ENCODE measurements at places on chromosomes 13 and 19.

GRCh38 chr13:20099319-20099718 lies 61.5 kb downstream of the GJA3 start:
- DNase-seq: no peak

GRCh38 chr19:19460761-19461265 lies 54.5 kb downstream of the TSSK6 start:
- peak; percentile 83 for DNase-seq

DNA sequence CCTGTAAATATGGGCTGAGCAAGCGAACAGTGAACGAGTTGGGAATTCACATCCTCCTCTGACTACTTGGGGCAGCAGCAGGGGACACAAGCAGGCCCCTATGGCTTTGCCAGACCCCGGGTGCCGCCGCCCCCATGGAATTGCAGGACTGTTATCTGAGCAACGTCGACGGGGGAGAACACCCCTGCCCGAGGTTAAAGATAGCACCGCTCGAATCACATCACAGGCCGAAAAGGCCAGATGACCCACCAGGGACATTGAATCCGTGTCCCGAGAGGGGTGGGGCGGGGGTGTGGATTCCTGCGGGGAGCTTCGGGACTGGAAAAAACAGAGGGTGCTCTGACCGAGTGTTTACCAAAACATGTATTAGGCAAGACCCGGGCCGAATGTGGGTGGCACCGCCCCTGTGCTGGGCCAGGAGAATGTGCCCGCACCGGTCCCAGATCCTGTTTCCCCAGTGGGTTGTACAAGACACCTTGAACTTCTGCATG lies 9.1 kb downstream of the FEM1A start:
- DNase-seq: no peak

DNA sequence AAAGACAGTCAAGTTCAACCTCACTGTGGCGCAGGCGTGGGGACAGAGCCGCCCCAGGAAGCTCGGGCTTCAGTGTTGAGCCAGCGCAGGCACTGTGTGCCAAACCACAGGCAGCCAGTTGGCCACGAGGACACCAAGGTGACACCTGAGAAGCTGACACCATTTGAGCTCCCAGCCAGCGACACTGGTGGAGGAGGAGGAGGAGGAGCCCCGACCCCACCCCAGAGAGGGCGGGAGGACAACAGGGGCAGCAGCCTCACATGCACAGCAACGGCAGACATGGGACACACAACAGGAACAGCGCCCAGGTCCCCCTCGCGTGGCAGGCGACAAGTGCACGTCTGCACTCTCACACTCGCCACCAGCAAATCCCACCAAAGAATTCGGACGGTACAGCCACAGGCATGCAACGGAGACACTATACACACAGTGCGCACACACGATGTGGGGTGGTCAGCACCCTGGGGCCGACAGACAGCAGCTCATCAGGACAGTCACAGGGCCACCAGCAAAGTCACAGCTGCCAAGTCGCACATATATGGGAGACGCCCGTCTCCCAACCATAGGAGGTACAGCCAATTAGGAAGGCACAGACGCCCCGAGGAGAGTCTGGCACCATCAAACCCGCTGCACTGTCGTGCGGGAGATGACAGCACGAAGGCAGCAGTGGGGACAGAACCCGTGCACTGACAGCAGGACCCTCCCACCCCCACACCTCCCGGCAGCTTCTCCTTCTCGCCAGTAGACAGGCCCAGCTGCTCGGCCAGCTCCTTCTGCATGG lies 3.4 kb downstream of the EIF3G start:
- DNase-seq: peak; percentile 28

DNA sequence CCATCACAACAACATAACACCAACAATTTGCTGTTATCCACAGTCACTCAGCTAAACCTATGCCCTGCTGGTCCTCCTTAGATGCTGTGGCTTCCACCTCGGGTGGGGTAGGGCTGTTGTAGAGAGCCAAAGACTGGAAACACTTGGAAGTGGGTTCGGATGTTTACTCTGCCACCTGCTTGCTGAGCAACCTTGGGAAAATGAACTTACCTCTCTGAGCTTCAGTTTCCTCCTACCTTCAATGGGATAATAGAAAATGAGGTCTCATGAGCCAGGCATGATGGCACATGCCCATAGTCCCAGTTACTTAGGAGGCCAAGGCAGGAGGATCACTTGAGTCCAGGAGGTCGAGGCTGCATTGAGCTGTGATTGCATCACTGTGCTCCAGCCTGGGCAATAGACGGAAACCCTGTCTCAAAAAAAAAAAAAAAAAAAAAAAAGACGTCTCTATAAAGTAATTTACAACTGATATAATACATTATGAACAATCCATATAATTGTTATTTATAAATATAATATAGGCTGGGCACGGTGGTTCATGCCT lies 3.3 kb upstream of the SYCN start:
- DNase-seq: no peak

- DNase-seq: no peak
Observed at GRCh38 chr13:49925881-49926418, 10.2 kb downstream of the SPRYD7 start.

- DNase-seq: no peak
Observed at GRCh38 chr13:65460136-65460535, 1770.0 kb downstream of the PCDH9 start.

- no peak for DNase-seq
Observed at GRCh38 chr13:87680298-87680697, 9.1 kb downstream of the SLITRK5 start.

- DNase-seq: no peak
Observed at GRCh38 chr13:55091172-55091571, 2049.5 kb upstream of the PRR20A start.

GRCh38 chr13:43787518-43787891 lies 733 bp upstream of the ENOX1 start:
- no peak for DNase-seq

DNA sequence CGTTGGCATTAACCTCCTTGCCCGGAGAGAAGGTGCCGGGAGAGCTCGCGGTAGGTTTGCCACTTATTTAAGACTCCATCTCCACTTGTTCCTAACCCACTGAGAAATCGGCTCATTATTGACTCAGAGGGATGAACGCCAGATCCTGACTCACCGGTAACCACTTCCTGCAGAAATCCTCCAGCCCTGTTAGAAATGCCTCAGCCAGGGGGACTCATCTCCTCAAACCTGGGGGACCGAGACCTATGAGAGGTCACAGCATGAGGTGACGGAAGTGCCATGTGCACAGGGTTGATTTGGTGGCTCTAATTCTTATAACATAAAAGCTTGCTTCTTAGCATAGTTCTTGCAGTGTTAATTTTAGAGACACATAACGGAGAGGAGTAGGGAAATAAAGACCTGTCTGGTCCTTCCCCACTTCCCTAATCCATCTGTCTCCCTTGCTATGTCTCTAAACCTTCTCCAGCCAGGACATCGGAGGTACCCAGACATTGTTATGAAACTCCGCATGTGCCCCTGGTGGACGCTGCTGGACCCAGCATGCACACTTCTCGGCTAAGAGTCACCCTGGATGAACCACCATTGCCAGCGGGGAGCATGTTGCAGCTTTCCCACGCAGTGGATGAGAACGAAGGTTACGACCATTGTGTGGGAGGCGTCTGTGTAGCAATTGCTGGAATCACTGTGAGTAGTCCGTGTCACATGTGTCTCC lies 158.9 kb downstream of the EFNB2 start:
- peak; percentile 26 for DNase-seq

DNA sequence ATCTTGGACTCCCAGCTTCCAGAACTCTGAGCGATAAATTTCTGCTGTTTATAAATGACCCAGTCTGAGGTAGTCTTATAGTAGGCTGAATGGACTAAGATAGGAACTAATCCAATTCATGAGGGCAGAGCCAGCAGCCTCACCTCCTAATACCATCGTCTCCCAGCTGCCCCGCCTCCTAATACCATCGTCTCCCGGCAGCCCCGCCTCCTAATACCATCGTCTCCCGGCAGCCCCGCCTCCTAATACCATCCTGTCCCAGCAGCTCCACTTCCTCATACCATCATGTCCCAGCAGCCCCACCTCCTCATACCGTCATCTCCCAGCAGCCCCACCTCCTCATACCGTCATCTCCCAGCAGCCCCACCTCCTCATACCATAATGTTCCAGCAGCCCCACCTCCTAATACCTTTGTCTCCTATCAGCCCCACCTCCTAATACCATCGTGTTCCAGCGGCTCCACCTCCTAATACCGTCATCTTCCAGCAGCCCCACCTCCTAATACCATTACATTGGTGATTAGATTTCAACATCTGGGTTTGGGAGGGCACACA lies 2.4 kb upstream of the ARGLU1 start:
- peak; percentile 71 for DNase-seq

DNA sequence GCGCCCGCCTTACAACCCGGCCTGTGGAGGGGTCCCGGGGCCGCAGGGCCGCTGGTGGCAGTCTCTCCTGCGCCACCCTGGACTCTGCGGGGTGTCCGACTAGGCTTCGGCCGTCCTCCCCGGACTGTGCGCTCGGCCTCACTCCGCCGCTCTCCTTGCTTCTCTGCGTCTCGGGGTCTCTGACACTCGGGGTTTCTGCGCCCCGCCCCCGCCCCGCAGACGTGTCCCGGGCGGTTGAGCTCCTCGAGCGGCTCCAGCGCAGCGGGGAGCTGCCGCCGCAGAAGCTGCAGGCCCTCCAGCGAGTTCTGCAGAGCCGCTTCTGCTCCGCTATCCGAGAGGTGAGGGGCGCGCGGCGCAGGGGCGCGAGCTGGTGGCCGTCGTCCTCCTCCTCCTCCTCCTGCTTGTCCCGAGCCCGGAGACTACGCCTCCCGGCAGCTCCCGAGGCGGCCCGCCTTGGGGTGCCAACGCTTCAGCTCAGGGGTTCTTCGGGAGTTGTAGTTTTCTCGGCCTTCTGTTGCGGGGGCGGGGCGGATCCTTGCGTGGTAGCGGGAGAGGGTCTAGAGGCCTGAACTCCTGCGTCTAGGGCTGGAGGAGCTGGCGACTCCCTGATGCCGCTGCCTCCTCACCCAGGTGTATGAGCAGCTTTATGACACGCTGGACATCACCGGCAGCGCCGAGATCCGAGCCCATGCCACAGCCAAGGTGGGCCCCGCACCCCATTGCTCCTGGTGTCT lies 627 bp downstream of the LIN7B start:
- peak; percentile 72 for DNase-seq

- DNase-seq: no peak
Observed at GRCh38 chr13:107421028-107421427, 794.3 kb downstream of the LIG4 start.

GRCh38 chr19:5445071-5445470 lies 10.1 kb upstream of the ZNRF4 start:
- DNase-seq: no peak

DNA sequence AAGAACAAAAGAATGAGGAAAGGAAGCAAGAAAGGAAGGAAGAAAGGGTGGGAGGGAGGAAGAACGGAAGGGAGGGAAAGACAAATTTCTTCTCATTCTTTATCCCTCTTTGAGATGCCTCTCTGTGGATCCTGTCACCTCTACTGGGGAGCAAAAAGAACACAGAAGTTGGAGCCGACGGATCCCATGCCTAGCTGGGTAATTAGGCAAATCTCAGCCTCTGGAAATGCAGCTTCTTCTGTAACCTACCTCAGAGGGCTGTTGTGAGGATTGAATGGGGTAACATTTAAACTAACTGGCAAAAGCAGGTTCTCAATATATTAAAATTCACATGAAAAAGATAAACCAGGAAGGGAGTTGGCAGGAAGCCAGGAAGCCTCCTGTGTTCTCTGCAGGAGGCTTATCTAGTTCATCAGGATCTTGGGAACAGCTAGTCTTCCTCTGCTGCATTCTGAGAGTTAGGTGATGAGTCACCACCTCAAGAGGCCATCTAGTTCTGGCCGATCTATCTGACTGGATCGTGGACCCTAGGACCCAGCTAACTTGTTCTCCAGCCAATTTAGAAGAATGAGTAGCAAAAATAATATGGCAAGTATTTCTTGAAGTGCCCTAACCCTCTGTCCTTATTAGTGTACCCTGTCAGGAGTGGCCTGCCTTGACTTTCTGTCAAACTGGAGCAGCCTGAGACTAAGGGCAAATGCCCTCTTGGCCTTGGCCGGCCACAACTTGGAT lies 15.2 kb upstream of the CPB2 start:
- DNase-seq: no peak

DNA sequence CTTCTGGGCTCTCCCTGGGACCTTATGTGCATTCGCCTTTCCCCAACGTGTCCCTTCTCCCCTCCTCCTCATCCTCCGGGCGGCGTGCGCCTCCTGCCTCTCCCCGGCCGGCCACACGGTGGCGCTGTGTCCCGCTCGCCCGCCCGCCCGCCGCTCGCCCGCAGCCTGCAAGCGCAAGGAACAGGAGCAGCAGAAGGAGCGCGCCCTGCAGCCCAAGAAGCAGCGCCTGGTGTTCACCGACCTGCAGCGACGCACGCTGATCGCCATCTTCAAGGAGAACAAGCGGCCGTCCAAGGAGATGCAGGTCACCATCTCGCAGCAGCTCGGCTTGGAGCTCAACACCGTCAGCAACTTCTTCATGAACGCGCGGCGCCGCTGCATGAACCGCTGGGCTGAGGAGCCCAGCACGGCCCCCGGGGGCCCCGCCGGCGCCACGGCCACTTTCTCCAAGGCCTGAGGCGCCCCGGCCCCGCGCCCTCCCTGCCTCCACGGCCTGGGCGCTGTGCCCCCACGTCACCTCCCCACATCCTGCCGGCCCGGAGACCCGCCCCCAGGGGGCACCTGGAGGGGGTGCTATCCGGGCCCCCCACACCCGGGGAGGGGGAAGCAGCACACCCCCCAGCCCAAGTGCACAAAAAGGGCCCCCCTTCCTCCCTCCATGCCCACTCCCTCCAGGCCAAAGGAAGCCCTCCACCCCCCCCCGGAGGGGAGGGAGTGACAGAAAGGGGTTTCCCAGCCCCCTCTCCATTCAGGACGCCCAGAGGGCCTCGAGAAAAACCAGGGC lies 21.9 kb downstream of the ONECUT3 start:
- DNase-seq: peak; percentile 37

DNA sequence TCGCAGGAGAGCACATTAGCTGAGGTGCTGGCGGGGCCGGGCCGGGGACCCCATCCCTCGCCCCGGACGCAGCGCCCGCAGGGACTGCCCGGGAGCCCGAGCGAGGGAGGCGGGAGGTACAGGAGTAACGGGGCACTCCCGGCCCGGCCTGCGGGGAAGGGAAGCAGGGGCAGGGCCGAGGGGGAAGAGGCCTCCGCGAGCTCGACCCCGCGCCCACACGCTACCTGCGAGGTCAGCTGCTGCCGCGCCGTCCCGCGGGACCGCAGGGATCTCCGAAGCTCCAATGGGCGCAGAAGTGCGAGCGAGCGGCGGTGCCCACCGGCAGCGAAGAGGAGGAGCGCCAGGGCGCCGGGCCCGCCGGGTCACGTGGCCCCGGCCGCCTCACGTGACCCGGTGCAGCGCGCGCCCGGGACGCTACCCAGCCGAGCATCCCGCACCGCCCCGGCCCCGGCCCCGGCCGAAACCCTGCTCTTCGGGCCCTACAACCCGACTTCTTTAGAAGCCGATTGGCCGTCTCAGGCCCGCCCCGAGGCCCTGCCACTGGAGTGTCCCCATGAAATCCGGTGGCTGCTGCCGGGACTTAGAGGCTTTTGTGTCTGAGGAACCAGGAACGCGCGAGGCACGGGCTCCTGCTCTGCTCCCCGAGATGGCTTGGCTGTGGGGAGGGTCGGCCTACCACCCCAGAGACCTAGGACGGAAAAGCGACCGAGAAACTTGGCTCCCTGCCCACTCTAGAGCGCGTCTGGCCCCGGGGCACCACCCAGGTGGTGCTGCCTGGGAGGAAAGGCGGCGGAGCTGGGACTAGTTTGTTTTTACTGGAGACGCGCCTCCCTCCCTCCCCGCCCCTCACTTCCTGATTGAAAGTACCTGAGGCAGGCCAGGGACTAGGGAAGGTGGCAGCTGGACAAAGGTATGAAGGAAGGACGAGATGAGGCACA lies at the start of gene RCBTB1:
RCBTB1 (minus strand) TSS at position 339 of the 938 bp plus-strand sequence. CDS start 18,279 bp downstream, outside the sequence.
- peak; percentile 66 for DNase-seq

- no peak for DNase-seq
Observed at GRCh38 chr19:51737924-51738323, 13.8 kb downstream of the FPR1 start.

Data from activated CD8-positive, alpha-beta T cell treated with anti-CD3 and anti-CD28 coated beads for 36 hours (primary cell).